ENCODE measurements at places on chromosomes 2 and 18.

DNA sequence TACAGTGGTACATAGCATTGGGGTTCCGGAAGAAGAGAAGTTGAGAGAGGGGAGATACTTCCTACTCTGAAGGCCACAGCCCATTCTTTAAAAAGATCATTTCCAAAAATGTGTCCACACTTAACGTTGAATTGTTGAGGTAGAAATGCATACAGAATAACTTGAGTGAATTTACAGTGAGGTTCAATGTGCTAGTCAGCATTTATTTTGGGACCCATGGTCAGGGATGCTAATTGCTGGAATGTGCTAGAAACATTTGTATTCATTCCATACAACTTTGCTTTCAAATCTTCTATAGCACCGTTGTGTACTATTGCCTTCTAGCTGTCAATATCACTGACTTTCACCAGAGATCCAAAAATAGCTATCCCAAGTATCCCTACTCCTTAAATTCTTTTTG lies 325.9 kb downstream of the SATB2 start:
- no peak for DNase-seq

GRCh38 chr18:7116001-7116730 lies 1.4 kb downstream of the LAMA1 start:
- DNase-seq = no peak

DNA sequence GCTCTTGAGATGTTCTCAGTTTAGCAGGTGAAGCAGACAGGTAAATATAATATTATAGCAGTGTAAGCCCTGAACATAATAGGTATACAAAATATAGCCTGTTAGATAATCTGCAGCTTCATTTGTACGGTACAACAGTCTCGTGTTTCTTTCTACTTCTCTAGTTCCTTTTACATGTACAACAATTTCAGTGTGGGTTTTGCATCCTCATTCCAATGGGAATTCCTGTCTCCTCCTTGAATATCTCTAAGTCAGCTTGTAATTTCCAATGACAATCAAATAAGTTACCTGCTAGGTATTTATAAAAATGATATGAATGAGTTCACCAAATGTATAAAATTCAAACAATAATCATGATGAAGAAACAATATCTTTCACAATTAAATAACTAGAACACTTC lies 330.0 kb upstream of the RND3 start:
- DNase-seq = no peak

DNA sequence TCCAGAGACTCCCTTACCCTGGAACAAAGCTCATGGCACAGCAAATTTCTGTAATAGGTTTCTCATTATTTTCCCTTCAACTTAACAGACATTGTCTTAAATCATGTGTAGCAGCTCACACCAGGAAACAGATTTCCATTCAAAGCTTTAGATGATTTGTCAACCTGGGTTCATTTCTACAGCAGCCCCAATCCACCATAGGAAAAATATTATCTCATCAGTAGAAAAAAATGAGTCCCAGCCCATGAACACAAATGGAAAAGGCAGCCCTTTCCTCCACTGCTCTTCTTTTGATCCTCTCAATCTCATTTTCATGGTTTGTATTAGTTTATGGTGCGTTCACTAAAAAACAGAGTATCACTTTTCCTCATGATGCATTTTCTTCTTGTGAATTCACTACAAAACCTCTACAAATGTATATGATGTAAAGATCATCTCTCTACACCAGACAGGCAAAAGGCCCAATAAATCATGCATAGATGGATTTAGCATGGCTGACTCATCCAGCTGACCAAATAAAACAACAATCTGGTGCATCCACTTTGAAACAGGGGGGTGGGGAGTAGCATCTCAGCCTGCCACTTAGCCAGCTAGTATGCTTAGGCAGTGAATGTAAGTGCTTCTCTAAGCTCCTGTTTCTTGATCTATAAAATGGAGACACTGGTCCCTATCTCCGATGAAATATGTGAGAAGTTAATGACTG lies 78.6 kb downstream of the SATB2 start:
- peak; percentile 18 for DNase-seq

DNA sequence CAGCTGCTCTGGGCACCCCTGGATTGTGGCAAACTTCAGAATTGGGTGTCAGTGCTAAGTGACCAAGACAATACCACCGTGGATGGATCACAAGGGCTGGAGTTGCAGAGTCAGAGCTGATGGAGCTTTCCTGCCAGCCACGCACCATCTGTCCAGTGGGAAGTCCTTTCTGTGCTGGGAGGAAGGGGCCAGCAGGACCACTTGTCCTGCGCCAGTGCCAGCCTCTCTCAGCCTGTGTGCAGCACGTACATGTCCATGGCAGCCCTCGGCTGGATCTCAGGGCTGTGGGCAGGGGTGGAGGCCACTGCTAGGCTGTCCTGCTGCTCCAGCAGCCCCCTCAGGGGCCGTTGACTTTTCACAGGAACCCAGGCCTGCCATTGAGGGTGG lies 33.3 kb downstream of the RAB31 start:
- no peak for DNase-seq

- peak; percentile 48 for DNase-seq
Measured at GRCh38 chr2:205766779-205767359, 84.6 kb downstream of the NRP2 start.

- no peak for DNase-seq
Measured at GRCh38 chr2:12435430-12436222, 281.1 kb upstream of the TRIB2 start.

GRCh38 chr2:143499061-143499460 lies 369.8 kb downstream of the ARHGAP15 start:
- DNase-seq = no peak

GRCh38 chr2:109333414-109334210 lies 204.6 kb downstream of the SH3RF3 start:
- peak; percentile 85 for DNase-seq

GRCh38 chr18:12658426-12659138 lies 675 bp upstream of the SPIRE1 start:
- peak; percentile 43 for DNase-seq

DNA sequence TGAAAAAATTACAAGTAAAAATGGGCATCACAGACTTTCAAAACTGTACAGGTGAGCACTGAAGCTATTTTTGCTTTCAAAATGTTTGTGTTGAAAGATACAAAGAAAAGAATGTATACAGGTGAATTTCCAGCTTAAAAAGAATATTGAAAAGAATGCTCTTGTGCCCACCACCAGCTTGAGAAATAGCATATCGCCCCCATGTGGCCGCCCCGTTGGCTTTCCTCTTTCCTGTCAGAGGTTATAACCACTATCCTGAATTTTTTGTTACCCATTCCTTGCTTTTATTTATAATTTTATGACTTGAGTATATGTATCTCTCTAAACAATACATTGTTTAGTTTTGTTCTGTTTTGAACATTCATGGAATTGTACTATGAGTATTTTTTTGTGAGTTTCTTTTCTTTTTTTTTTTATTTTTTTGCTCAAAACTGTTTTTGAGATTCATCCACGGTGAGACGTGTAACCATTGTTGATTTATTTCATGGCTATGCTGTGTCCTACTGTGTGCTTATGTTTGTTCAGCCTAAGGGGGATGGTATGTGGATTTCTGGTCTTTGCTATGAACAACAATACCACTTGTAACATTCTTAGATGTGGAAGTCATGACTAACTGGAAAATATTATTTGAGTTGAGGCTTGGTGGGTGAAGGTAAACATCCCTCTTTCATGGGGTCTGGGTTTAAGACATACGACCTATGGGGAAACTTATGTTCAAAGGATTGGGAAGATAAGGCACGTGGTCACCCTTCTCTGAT lies 11.6 kb downstream of the TRPM8 start:
- DNase-seq = peak; percentile 9

- no peak for DNase-seq
Measured at GRCh38 chr2:149931486-149931885, 343.9 kb upstream of the MMADHC start.

- no peak for DNase-seq
Measured at GRCh38 chr2:15835991-15836688, 104.2 kb upstream of the MYCN start.

GRCh38 chr2:174748948-174749347 lies 15.3 kb downstream of the CHRNA1 start:
- peak; percentile 93 for DNase-seq

- DNase-seq = no peak
Measured at GRCh38 chr2:239238839-239239606, 161.8 kb downstream of the HDAC4 start.

DNA sequence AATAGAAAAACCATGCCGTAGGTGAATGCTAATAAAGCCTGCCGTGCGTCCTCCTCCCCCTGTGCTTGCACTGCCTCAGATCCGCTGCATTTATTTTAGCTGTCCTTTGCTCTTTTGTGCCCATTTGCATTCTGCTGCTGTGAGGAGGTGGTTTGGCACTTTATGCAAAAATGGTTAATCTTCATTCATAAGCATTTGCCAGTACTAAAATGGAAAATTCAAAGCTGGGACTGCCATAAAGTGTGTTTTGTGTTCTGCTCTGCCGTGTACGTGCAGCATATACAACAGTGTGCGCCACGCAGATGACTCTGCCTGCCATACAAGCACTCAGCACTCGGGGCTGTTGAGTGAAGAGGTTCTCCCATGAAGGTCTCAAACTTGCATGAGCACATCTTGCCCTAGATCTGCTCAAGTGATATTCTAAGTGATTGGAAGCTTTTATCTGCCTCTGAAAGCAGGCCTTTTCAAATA lies 73.6 kb downstream of the SPATS2L start:
- no peak for DNase-seq

- DNase-seq = no peak
Measured at GRCh38 chr2:182858671-182859070, 7.8 kb downstream of the FRZB start.

- DNase-seq = no peak
Measured at GRCh38 chr2:104406261-104406726, 447.6 kb upstream of the POU3F3 start.

DNA sequence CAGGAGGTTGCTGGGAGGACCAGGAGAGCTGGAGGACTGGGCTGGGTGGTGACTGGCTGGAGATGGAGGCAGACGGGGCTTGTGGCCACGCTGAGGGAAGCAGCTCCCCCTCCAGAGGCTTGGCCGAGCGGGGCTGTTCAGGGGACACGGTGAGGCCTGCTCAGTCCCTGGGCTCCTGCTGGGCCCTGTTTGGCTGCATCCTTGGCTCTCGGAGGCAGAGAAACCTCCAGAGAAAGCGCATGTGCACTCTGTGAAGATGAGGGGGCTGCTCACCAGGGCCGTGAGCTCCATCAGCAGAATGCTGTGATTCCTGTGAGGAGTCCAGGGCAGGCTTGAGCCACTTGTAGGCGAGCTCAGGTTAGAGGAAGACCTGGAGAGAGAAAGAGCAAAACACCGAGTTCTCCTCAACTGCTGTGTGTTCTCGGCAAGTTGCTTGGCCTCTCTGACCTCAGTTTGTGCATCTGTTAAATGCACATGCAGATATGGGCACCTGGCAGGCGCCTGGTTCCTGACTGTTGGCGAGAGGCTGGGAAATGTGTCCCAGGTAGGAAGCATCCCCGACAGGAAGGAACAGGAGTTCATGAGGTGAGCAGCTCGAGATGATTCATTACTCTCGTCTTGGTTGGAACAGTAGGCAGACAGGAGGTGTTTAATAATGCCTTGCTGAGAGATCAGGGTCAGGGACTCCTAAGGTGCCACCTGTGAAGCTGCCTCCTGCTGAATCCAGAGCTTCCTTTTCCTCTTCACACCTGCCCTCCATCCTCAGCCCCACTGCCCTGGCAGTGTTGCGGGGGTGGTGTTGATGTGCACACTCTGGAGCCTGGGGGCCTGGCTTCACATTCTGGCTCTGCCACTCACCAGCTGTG lies 941 bp downstream of the ZAP70 start:
- DNase-seq = no peak

GRCh38 chr18:55509631-55510324 lies 78.2 kb downstream of the TCF4 start:
- no peak for DNase-seq

GRCh38 chr18:5380586-5380985 lies 85.1 kb upstream of the ZBTB14 start:
- DNase-seq = no peak

GRCh38 chr18:35497027-35497369 lies 762 bp downstream of the INO80C start:
- no peak for DNase-seq

DNA sequence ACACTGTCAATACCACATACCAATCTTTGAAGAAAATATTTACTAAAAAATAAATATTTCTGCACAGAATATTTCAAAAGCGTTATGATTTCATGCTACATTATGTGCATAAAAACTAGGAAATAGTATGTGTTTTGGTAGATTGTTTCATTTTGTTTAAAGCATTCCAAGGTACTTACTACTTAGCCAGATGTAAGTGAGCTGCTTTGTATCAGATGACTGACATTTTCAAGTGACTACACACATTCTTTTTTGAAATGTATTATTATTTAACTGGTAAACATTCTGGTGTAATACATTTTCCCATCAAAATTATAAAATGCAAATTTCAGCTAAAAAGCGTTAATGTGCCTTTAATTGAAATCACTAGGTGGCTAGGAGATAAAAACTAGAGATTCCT lies 21.5 kb downstream of the GCA start:
- DNase-seq = no peak

DNA sequence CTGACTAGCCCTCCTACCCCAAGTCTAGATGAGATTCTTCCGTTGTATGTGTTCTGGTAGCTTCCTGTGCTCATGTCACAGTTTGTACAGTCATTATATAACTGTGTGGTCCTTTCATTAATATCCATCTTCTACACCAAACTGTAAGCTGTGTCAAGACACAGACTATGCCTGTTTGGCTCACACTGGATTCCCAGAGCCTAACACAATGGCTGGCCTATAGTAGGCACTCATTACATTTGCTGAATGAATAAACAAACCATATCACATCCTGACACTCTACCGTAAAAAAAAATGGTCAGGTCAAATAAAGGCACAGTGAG lies 72.6 kb downstream of the ANKRD44 start:
- no peak for DNase-seq

DNA sequence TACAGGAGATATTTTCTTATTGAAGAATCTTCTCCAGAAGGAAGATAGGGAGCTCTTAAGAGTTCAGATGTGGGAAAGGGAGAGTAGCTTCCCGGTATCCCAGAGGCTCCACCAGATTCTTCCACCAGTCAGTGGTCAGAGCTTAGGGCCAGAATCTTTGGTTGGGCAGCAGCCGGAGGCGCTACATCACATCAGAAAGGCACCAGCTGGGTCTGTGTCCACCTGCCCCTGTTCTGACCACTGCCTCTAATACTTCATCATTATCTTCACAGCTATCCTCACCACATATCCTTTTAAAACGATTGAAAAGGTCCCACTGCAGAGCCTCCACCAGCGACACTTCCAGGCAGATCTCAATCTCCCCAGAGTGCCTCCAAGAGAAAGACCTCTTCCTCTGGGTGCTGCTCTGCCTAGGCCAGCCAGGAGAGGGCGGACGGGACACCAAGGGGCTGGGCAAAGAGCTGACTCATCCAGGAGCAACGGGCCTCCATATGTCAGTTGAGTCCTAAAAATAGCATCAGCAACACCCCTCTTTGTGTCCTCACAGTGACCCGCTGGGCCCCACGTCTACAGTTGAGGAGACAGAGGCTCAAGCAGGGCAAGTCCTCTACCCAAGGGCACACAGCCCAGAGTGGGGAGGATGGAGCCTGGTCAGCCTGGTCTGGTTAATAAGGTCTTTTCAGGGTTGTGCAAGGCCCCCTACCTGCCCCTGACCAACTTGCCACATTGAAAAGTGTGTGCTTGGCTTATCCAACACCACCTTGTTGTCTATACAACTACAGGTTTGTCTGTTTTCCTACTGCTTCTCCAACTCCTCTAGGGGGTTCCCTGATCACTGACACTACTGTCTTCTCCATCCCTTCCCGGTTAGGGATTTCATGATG lies 81.2 kb downstream of the ADD2 start:
- peak; percentile 74 for DNase-seq

- DNase-seq = peak; percentile 38
Measured at GRCh38 chr2:160144280-160144990, 55.6 kb downstream of the ITGB6 start.

- no peak for DNase-seq
Measured at GRCh38 chr18:41486575-41486974, 468.5 kb upstream of the PIK3C3 start.

GRCh38 chr2:114784046-114784445 lies 341.6 kb downstream of the DPP10 start:
- DNase-seq = no peak

All from SW480 (cell line).